ENCODE measurements at places on chromosomes 6 and 20.

DNA sequence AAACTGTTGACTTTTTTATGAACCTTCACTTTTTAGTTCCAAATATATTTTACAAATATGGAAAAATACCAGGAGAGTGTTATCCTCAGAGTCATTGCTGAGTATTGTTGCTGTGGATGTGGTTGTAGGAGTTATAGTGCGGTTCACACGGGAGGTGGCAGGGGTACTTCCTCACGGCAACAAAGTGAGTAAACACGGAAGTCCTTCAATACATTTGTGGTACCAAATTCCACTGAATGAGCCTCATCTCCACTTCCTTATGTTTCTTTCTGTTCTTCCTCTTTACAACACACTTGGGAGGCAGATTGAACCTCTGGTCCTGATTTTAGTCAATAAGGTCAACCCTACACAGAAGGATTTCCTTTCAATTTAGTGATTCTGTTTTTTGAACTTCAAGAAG lies 371.8 kb downstream of the BTBD3 start:
- DNase-seq, result no peak

- DNase-seq, result no peak
Measured at GRCh38 chr6:132247381-132248159, 153.7 kb downstream of the MOXD1 start.

- DNase-seq, result no peak
Measured at GRCh38 chr6:166297606-166298005, 10.6 kb downstream of the PRR18 start.

DNA sequence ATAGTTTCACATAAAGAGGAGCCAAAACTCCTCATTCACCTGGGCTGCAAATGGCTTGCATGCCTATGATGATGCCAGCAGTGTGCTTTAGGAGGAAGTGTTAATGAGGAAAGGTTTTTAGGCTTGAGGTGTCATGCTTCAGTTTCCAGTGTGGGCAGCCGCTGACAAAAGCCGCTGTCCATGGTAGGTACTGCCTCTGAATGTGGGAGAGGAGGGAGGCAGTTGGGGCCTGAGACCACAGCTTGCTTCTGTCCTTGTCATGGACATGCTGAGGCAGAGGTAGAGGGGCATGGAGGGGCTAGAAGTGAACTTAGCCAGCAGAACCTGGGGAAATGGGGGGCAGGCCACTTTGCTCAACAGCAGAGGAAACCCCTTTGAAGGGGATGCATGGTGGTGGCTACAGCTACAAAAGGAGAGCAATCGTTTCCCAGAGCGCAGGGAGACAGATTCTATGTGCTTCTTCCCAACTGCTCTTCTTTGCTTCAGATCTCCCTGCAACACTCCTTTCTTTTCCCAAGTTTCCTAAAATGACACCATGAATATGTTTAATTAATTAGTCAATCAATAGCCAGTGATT lies 372.1 kb upstream of the CNR1 start:
- no peak for DNase-seq

GRCh38 chr6:139982652-139983295 lies 608.3 kb upstream of the CITED2 start:
- DNase-seq, result no peak

DNA sequence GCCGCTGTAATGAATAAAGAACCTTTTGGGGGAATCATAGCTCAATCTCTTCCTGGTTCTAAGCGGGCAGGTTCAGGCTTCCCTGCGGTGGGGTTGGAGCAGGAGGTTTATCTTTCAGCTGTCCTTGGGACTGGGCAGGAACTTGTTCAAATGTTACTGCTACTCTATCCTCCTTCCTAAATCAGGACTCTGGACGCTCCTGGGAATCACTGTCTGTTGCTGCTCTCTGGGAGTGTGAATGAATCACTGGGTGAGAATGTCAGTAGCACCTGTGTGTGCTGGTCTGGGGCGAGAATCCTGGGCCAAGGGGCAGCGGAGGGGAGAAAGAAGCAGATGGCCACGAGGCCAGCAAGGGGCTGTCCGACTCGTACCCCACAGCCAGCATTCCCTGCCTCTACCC lies 65.4 kb upstream of the ZNFX1 start:
- DNase-seq, result no peak

- no peak for DNase-seq
Measured at GRCh38 chr6:111713236-111713635, 107.6 kb upstream of the TRAF3IP2 start.

GRCh38 chr6:120005292-120005976 lies 655.9 kb upstream of the MAN1A1 start:
- no peak for DNase-seq

DNA sequence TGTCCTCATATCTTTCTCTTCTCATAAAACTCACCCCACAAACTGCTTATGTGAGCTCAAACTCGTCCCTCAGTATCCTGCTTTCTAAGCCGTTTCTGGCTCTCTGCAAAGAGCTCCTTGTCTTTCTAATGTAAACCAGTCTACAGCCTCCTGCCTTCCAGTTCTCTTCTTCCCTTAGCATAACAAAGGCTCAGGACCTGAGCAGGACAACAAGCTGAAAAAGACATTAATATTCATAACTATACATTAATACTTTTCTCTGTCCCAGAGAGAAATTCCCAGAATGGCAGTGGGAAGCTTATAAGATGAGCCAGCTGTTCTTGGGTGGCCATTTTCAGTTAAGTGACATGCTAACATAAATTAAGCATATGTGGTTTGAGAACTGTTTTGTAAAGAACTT lies 207.0 kb upstream of the TCF21 start:
- no peak for DNase-seq

GRCh38 chr6:79330704-79331103 lies 96.2 kb upstream of the HMGN3 start:
- no peak for DNase-seq

GRCh38 chr20:57229490-57229889 lies 37.0 kb downstream of the BMP7 start:
- DNase-seq, result no peak

GRCh38 chr20:20498076-20498861 lies 130.4 kb downstream of the INSM1 start:
- DNase-seq, result no peak

GRCh38 chr6:132365281-132365907 lies 35.9 kb downstream of the MOXD1 start:
- no peak for DNase-seq

GRCh38 chr6:74091136-74091793 lies 395.3 kb downstream of the CD109 start:
- no peak for DNase-seq

- no peak for DNase-seq
Measured at GRCh38 chr6:16723826-16724225, 37.4 kb downstream of the ATXN1 start.

DNA sequence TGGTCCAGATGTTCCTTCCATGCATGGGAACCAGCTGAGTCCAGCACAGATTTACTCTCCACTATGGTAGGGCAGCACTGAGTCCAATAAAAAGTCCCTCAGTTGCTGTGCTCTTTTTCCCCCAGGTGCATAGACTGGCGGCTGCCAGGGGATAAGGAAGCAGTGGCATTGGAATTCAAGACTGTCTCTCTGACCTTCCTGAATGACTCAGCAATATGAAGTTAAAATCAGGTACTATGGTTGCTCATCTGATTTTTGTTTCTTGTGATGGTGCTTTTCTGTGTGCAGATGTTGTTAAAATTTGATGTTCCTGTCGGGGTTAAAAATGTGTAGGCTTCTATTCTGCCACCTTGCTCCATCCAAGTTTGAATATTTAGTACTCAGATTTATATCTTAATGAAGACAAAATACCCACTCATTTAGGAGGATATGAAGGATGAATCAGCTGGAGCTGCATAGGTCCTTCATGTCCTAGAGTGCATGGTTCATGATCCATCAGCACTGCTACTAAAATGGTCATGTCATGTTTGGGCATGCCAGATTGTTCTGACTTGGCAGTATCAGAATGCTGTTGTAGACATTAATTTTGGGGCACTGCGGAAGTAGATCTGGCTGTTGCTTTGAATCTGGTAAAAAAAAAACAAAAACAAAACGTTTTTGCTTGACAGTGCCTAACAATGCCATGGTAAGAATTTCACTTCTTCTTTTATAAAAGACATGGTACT lies 321.2 kb upstream of the MAP3K7 start:
- no peak for DNase-seq

DNA sequence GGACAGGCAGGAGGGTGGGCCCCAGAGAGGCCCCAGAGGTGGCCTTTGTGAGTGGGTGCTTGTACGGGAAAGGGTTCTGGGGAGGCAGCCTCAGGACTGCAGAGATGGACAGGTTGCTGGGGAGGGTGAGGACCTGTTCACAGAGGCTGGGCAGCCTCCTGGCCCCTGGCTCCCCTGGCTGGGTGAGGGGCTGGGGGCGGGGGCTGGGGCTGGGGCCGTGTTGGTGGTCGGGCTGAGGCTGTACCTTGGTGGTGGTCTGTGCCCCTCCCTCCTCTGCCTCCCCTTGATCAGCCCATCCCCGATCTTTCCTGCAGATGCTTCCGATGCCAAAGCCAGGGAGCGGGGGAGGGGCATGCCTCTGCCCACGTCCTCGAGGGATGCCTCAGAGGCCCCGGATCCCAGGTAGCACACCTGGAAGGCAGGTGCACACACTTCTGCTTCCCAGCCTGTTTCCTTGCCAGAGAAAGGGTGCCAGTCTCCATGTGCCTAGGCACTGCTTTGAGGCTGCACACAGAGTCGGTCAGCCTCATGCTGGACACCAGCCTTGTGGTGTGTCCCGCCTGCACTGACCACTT lies 4.8 kb downstream of the TCEA2 start:
- no peak for DNase-seq

- DNase-seq, result no peak
Measured at GRCh38 chr20:46564241-46564957, 13.9 kb upstream of the OCSTAMP start.

GRCh38 chr20:58223358-58223941 lies 5.0 kb downstream of the ANKRD60 start:
- DNase-seq, result no peak

DNA sequence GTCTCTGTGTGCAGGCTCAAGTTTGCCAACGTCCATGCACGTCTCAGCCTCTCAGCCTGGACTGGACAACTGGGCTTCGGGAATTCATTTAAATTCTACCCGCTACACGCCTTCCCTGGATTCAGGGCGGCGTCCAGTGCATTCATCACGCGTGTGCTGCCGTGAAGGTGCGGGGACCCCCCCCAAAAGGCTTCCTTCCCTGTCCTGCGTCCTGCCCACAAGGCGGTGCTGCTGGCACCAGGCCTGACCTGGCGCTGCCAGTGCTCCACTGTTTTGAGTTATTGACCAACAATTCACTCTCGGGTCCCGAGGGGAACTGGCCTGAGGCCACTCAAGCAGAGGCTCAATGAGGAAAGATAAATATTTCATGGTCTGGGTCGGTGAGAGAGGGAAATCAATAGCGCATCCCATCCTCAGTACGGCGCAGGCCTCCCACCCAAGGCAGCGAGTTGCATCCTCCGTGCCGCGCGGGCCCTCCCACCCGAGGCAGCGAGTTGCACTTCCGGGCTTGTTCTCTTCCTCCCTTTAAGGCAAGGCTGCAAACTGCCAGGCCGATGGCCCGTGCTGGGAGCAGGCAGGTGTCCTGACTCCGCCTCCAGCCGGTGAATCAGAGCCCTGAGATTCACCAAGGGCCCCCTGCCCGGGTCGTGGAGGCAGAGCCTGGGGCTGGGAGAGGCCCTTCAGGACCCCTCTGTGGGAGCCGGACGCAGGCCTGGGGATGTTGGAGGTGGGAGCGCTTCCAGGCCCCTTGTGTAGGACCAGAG lies 22.8 kb upstream of the BHLHE23 start:
- DNase-seq, result no peak

- no peak for DNase-seq
Measured at GRCh38 chr20:24627291-24627690, 157.9 kb downstream of the SYNDIG1 start.

DNA sequence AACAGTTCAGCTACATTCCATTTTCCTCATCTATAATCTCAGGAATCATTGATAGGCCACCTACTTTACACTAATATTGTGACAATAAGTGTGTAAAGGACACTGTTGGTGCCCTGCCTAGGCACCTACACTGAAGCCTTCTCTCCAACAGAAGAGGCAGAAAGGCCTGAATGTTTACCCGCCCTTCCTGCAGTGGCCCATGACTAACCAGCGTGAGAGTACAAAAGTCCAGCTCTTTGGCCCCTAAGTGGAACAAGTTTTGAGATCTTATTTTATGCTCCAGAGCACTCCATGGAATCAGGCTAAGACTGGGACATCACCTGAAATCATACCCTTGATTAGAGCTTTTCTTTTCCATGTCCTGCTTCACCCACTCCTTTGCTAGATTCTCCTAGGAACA lies 359.7 kb downstream of the ARHGAP18 start:
- DNase-seq, result no peak

DNA sequence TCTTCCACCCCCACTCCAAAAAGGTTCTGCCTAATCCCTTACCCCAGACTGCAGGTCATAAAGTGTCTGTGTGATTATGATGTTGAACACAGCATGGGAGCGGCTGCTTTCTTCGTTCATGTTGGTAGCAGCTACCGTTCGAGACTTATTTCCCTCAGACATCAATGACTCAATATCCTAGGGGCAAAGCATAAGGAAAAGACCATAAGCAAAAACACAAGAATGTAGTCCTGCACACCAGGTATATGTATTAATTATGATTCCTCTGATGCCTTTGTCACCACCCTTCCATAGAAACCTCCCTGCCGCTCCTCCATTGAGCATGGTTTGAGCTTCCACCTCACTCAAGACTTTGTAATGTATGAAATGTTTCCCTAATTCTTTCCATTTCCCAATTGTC lies 137.2 kb downstream of the KIF13A start:
- no peak for DNase-seq

DNA sequence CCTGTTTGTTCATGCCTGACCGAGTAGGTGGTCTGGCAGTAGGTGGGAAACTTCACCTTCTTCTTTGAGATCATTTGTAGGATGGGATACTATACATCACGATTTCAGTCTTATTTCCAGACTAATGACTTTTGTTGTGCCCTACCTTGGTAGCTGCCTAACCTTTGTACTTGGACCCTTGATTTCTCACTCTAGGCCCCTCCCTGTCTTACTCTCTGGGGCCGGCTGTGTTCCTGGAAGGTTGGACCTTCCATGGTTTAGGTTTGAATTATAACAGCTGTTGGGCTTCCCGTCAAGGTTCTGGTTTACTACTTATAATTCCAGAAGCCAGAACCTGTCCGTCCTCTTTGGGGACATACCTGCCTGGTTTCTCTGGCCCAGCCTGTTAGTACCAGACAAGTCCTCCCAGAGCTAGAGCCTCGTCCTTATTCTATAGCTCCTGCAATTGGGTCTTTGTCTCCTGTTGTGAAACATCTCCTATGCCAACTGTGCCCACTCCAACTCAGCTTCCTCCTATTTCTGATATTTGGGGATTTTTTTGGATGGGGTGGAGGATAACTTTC lies 14.9 kb upstream of the ADIG start:
- DNase-seq, result no peak

GRCh38 chr6:167485186-167485978 lies 160.5 kb downstream of the TTLL2 start:
- DNase-seq, result no peak

GRCh38 chr20:51311636-51312479 lies 230.7 kb downstream of the NFATC2 start:
- no peak for DNase-seq

Data from stimulated activated CD8-positive, alpha-beta memory T cell treated with anti-CD3 and anti-CD28 coated beads, Interleukin-12 subunit alpha, Interleukin-12 subunit beta, amount 100 ng/mL, for 4 hours (primary cell).